ENCODE measurements at places on chromosomes 1 and 21.

- no peak for DNase-seq
These were observed 144.7 kb upstream of the JUN start for GRCh38 chr1:58928514-58928913.

DNA sequence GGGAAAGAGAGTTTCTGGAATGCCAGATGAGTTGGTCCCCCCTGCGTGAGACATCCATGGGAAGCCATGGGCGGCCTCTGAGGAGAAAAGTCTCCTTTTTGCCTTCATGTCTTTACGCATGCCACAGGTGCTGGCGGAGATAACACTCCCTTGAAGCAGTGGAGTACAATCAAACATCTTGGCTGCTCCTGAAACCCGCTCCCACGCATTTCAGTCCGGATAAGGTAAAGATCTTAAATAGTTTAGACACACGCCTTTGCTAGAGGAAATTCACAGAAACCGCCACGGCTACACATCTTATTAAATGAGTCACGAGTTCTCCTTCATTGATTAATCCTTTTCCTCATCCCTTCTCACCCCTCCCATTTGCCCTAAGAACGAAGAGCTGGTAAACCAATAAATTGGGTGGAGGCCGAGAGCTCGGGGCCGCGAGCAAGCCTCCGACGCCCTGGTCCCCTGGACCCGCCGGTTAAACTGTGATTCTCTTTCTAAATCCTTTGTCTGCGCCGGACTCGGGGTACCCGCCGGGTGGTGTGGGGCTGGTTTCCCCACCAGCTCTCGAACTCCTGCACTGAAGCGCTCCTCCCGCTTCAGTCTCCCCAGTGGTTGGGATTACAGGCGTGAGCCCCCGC is 6.6 kb upstream of the ZNF669 start:
- DNase-seq = no peak

DNA sequence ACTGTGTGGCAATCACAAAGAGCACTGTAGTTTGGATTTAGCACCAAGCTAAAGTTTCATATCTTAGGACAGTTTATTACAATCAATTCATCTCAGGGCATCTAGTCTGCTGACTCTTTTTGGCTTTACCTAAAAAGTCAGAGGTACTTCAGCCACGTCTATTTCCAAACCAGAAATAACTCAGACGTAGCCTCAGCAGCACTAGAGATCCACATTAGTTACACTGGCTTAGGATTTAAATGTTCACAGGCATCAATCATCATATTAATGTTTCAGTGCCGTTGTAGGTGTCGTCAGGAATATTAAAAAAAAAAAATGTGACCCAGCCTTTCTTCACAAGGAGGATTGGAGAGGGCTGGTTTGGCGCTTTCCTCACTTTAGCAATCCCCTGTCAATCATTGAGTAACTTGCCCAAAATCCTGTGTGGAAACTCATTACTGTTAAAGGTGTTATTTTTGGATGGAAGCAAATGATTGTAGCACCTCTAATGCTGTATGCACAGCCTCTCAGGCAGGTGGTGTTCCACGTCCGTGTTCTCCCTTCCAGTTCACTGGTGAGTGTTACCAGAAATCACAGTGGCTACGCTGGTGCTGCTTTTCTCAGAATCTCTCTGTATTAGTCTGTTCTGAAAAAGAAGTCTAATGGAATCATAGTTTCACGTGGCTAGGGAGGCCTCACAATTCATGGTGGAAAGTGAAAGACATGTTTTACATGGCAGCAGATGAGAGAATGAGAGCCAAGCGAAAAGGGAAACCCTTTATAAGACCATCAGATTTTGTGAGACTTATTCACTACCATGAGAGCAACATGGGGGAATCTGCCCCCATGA is 45.4 kb downstream of the NEK7 start:
- DNase-seq = peak; percentile 28

DNA sequence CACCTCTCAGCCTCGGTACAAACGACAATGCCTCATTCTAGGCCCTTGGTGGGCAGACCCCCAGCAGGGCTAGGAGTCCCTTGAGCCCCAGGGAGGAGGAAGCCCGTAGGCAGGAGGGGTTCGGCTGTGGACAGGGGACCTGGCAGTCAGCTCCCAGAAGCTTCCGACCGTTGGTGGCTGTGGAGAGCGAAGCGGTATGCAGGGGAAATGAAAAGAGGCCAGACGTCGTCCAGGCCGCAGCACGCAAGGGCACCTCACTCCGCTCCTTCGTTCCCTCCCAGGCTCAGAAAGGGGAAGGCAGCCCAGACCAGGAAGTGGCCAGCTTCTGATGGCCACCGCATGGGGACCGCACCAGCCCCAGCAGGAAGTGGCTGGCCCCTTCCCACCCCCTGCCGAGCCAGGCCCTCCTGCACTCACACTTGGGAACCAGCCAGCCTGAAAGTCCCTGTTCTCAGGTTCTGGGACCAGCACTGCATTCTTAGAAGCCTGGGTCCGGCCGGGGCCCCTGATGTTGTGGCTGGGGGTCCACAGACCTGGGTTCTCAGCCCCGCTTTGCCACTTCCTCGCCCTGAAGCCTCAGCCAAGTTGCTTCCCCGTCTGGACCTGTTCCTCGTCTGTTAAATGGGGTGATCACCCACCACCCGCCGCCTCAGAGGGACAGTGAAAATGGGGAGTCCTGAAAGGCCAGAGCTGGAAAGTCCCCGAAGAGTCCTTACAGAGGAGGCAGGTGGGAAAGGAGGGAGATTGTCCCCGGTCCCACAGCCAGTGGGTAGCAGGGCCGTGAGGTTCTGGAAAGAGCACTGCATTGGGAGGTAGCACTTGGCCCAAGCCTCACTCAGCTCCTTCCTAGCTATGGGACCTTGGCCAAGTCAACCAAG is 104.0 kb upstream of the RUNX3 start:
- peak; percentile 56 for DNase-seq

GRCh38 chr1:205546541-205546940 is 42.1 kb downstream of the CDK18 start:
- no peak for DNase-seq

- DNase-seq = no peak
These were observed 287.8 kb downstream of the LMX1A start for GRCh38 chr1:165068741-165069140.

GRCh38 chr1:82343381-82343780 is 542.6 kb downstream of the ADGRL2 start:
- no peak for DNase-seq

- DNase-seq = no peak
These were observed 90.8 kb upstream of the USP25 start for GRCh38 chr21:15638856-15639549.
